ENCODE measurements at places on chromosomes 3 and 15.

DNA sequence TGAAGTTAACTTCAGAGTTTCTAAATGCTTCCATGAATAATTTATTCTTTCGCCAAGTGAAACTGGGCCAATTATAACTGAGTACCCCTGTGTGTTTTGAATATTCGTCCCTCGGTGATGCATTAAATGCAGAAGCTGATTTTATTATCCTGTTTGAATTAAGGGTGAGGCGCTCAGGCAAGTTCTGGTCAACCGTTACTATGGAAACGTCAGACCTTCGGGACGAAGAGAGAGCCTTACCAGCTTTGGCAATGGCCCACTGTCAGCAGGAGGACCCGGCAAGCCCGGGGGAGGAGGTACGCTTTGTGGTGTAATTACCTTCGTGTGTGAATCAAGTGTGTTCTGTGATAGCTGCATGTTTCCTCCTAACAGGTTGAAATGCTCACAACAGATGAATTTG, 239.8 kb downstream of the ITPR1 start:
- DNase-seq: no peak

GRCh38 chr3:68483041-68483440, 449.3 kb downstream of the TAFA4 start:
- DNase-seq: no peak

DNA sequence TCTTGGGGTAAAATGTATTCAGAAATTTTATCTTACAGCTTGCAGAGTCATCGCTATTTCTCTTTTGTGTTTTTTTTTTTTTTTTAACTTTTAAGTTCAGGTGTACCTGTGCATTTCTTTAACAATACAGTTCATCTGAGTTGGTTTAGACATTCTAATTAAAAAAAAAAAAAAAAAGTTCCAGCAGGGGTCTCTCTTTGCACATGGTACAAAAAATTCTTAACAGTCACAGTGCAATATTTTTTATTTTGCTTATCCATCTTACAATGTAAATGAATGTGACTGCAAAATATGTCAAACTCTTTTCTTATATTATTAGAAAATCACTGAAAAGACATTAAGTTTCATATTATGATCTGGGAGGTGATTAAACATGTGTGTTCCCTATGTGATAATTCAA, 47.5 kb upstream of the SLC9A9 start:
- DNase-seq: peak; percentile 69

GRCh38 chr3:13145131-13145825, 72.0 kb upstream of the IQSEC1 start:
- DNase-seq: peak; percentile 28

GRCh38 chr3:188284455-188285212, 130.7 kb downstream of the LPP start:
- no peak for DNase-seq

DNA sequence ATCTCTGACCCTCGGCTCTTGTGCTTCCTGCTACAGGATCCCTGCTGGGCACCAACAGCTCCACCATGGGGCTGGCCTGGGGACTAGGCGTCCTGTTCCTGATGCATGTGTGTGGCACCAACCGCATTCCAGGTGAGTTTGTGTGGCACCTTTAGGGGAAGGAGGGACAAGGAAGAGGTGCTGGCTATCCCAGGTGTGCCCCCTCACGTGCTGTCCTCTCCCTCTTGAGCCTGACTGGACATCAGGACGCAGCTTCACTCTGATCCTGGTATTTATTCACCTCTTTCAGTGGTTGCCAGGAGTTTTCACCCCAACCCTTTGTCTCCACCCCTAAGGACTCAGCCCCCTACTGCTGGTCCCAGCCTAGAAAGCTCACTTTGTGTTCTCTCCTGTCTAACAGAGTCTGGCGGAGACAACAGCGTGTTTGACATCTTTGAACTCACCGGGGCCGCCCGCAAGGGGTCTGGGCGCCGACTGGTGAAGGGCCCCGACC, 960 bp downstream of the THBS1 start:
- peak; percentile 59 for DNase-seq

GRCh38 chr3:32872487-32873382, 54.9 kb downstream of the TRIM71 start:
- no peak for DNase-seq

DNA sequence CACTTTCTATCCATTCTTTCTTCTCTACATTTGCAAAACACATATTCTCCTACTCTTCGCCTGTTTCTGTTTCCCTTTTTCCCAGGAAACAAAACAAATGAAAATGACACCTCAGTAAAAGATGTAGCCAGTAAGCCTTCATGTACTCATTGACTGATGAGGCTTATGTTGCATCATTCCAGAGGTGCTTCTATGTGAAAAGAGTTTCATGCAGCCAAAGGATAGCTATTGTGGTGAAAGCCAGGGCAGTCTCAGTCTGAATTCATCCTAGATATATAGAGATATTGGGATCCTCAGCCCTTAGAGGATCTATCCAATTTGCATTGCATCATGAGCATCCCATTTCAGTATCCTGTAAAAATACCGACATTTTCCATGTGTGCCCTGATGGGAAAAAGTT, 267.3 kb downstream of the GAP43 start:
- no peak for DNase-seq

- DNase-seq: no peak
Observed at GRCh38 chr3:42545284-42545900, 36.4 kb downstream of the SEC22C start.

GRCh38 chr3:195451373-195452015, 8.7 kb upstream of the ACAP2 start:
- no peak for DNase-seq

DNA sequence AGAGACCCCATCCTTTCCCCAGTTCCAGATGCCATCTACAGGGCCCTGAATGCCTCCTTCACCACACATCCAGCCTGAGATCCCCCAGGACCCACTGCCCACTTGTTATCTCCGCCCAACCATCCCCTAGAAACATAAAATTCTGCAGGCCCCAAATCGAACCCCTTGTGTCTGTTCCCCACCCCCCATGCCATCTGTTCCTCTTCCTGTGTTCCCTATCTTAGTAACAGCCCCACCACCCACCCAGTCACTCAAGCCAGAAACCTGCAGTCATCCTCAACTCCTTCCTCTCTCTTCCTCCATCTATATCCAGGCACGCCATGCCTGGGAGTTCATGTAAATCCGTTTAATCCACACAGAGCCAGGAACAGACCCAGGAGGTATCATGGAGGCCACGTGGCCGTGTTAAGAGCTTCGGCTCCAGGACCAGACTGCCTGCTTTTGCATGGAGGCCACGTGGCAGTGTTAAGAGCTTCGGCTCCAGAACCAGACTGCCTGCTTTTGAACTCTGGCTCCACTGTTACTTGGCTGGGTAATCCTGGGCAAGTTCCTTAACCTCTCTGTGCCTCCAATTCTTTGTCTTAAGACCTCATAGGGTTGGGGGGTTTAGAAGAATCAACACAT, 4.8 kb downstream of the CSRNP1 start:
- DNase-seq: peak; percentile 87

DNA sequence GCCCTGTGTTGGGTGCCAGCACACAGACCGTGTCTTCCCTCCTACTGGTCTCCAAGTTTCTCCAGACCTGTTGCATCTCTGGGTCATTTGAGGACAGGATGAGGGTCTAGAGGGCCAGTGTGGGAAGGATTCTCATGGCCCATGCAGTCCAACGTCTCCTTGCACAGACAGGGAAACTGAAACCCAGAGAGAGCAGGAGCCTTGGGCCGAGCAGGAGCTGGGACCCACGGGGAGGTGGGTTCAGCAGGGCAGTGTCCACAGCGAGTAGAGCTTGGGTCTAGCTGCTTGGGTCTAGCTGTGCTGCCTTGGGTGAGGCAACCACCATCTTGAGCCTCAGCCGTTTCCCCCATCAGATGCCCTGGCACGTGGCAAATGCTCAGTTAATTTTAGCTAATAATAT, 32.3 kb downstream of the HDAC11 start:
- no peak for DNase-seq

GRCh38 chr3:14946236-14946635, 1.1 kb upstream of the NR2C2 start:
- DNase-seq: no peak

DNA sequence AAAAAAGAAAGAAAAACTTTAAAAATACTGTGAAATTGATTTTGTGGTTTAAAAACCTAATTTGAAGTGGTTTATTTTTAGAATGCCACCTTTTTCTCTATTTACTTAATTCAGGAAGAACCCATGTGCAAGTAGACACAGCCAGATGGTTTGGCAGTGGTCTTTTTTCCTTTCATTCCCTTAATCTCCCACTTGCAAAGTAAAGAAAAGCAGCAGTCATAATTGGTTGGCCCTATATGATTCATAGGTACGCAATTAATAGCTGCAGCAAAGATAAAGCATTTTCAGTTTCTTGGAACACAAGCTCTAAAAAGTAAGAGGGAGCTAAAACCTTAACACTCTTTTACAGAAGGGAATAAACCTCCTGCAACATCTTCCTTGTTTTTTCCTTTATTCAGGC, 115.3 kb downstream of the MECOM start:
- no peak for DNase-seq

- DNase-seq: peak; percentile 90
Observed at GRCh38 chr3:105614288-105615030, 247.8 kb downstream of the ALCAM start.
